Natural killer cell treated with Interleukin-12 subunit alpha and Interleukin-12 subunit beta and Interleukin-15 and Interleukin-18, amount 100 ng/mL, for 72 hours (primary cell): ENCODE measurements at places on chromosomes 4 and X.
A peak's percentile ranks its signal among the peaks of the same experiment; 100 is the strongest.

- DNase-seq = no peak
Measured at GRCh38 chrX:50629774-50630173, 159.1 kb upstream of the DGKK start.

GRCh38 chrX:85111347-85111746 lies 107.7 kb downstream of the APOOL start:
- DNase-seq = no peak

GRCh38 chr4:72531768-72532290 lies 37.2 kb downstream of the ADAMTS3 start:
- DNase-seq = no peak

GRCh38 chr4:108933046-108933445 lies 170.2 kb upstream of the ETNPPL start:
- DNase-seq = no peak

DNA sequence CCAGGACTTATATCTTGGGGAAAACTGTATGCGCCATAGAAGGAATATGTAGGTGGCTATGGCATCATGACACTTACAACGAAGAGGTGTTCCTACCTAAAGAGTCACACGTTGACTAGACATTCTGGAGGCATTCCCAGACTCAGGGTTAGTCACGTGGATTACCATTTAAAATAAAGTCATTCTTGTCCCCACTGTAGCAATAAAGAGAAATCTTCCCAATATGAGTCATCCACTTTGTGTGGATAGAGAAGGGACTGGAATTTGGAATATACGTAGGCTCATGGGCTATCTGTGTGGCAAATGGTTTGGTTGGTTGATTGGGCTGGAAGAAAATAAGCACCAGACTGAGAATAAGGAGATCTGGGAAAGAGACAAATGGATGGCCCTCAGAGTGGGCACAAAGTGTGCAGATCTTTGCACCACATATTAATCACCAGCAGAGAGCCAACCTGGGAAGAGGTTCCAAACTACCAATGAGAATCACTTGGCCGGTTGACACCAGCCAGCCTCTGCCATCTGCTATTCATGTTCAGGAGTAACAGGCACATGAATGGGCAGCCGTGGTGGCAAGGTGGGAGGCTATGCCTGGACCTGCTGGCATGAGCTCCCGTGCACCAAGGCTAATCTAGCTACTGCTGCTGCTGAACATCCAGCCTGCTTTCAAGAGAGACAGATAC lies 41.0 kb downstream of the MTNR1A start:
- no peak for DNase-seq

- no peak for DNase-seq
Measured at GRCh38 chr4:163758032-163758431, 263.5 kb downstream of the TMA16 start.

DNA sequence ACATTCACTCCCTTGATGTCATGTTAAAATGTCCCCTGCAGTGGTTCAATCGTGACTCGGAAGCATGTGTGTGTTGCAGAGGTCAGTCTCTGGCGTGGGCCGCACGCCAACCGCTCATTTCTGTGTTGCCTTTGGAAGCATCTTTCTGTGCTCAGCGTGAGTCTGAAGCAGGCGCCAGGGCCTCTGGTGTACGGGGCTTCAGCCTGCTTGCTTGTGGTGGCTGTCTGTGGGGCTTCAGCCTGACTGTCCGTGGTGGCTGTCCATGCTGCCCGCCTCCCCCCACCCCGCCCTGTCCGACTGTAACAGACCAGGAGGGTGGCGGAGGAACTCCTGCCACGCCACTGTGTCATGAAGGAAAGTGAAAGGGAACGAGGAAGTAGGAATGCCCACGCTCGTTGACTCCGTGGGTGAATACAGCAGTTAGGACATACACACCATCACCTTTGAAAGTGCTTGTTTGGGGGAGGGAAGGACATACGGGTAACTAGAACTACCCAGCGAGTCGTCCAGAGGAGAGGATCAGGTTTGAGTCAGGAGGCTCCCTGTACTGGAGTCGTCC lies 14.7 kb upstream of the CLCN4 start:
- no peak for DNase-seq

DNA sequence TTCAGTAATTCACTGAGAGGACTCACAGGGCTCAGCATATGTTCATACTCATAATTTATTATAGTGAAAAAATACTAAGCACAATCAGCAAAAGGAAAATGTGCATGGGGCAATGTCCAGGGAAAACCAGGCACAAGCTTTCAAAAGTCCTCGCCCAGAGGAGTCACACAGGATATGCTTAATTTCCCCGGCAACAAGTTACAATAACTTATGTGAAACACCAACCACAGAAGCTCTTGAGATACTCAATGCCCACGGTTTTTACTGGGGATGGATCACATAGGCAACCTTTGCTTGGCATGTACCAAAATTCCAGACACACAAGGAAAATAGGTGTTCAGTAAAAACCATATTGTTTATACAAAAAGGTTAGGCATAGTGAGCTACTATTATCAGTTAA lies 38.5 kb upstream of the STPG2 start:
- DNase-seq = no peak

GRCh38 chrX:72620550-72621145 lies 48.0 kb upstream of the HDAC8 start:
- DNase-seq = no peak

- no peak for DNase-seq
Measured at GRCh38 chrX:150155436-150156035, 207.6 kb upstream of the MAMLD1 start.

DNA sequence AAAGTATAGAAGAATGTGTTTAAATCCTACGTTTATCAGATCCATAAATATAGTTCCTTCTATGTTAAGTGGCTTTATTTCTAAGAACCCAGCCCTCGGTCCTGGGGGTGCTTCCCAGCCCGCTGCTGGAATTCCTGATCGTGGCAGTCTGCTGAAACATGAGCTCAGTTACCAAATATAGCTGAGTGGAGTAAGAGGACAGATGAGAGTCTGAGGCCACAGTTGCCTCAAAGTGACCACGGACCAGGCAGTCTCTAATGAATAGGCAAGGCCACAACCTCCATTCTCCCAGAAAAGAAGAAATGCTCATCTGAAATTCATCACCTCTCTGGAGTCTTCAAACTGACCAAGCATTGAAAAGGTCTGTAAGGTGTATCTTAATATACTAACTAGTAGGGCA lies at the start of gene PALLD:
Gene PALLD (plus strand): TSS at position 219 of the 400 bp plus-strand sequence.
- DNase-seq = no peak

DNA sequence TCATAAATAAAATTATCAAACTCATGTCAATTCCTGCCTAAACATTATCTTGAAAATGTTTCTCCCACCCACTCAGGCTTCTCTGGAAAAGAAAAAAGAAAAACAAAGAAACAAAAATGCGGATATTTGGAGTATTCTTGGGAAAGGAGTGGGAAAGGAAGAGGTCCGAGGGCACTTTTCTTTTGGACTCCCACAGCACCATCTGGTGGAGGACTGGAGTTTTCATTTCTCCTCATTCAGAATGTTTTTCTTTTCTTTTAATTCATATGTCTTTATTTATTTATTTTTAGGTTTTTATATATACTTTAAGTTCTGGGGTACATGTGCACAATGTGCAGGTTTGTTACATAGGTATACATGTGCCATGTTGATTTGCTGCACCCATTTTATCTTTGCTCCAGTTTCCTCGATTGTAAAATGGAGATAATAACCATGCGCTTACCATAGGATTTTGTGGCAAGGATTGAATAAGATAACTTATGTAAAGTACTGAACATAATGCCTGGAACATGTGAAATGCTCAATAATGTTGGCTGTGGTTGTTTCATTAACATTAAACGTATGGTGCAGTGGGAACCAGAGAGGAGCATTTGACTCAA lies 8.0 kb upstream of the KCNE5 start:
- no peak for DNase-seq

- DNase-seq = peak; percentile 68
Measured at GRCh38 chr4:15702941-15703403, at the start of gene BST1. BST1 (plus strand) TSS chr4:15703065; CDS start chr4:15703145, 80 bp downstream.

DNA sequence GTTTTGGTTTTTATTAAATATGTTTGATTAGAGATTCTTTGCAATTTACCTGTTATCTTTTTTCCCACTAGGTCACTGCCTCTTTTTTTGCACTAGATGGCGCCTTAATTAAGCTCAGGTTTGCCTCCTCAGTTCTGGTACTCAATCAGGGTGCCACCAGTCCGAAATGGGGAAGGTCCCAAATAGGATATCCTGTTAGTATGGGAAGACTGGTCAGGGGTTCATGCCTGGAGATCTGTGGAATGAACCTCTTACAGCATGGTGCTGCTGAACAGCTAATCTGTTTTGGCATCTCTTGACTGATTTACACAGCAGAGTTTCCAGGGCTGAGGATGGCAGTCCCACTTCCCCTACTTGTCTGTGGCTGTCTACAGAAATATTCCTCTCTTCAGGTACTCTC lies 24.2 kb upstream of the VSIG1 start:
- DNase-seq = no peak

DNA sequence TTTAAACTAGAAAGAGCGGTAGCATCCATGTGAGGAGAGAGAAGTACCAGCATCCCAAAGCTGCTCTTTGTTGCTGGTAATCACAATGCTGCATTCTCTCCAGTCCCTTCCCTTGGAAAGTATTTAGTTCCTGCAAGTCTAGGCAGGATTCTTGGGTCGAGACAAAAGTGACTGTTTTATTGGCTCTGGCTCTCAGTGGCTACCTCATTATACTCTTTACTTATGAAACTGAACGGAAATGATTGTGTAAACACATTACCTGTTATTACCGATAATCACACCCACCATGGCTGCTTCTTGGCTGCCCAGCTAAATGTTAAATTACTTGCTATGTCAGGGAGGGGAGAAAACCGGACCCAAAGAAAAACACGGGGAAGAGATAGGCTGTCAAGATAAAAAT lies 26.2 kb downstream of the ATXN3L start:
- DNase-seq = no peak

DNA sequence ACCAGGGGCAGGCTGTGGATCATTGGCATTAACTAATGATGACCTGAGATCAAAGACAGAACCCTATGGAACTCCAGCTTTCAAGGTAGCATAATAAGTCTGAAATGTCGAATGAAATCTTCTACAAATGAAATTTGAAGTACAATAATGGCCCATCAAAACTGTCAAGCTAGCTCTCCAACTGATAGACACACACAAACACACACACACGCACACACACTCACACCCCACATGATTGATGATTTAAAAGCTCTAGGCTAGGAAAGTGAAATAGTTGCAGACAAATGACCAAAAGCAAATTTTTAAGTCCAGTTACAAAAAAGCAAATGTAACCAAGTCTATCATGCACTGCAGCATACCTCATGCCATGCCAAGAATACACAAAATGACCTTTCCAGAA lies 655.7 kb downstream of the C4orf33 start:
- no peak for DNase-seq

GRCh38 chr4:165502916-165503907 lies 124.4 kb downstream of the CPE start:
- no peak for DNase-seq

DNA sequence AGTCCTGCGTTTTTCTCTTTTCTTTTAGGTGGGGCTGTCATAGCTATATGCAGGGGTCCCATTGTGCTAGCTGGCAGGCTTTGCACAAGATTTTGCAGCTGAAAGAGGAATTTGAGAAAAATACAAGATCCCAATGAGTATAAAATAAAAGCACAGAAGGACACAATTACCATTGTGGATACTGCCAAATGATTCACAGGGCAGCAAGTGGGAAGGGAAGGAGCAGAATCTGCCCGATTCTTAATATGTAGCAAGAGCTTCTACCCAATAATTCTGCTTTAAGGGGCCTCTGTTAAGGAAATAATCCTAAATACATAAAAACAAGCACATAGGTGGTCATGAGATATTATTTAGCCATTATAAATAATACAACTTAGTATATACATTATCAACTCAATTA lies 25.9 kb upstream of the ING2 start:
- no peak for DNase-seq

- no peak for DNase-seq
Measured at GRCh38 chrX:12898073-12898472, 8.3 kb upstream of the TLR8 start.

DNA sequence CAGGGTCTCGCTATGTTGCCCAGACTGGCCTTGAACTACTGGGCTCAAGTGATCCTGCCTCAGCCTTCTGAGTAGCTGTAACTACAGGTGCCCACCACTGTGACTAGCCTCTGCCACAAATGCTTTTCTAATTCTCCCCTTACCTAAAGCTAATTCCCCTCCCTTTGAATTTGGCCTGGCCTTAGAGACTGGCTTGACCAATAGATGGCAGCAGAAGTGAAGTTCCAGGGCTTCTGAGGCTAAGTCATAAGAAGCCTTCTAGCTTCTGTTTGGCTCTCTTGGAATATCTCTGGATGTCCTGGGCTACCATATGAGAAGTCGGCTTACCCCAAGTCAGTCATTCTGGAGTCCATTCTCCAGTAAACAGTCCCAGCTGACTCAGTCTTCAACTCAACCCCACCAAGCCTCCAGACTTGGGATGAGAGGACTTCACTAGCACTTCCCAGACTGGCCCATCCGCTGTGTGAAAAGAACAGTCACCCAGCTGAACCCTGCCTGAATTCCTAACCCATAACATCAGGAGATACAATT lies 61.0 kb downstream of the HPRT1 start:
- no peak for DNase-seq

DNA sequence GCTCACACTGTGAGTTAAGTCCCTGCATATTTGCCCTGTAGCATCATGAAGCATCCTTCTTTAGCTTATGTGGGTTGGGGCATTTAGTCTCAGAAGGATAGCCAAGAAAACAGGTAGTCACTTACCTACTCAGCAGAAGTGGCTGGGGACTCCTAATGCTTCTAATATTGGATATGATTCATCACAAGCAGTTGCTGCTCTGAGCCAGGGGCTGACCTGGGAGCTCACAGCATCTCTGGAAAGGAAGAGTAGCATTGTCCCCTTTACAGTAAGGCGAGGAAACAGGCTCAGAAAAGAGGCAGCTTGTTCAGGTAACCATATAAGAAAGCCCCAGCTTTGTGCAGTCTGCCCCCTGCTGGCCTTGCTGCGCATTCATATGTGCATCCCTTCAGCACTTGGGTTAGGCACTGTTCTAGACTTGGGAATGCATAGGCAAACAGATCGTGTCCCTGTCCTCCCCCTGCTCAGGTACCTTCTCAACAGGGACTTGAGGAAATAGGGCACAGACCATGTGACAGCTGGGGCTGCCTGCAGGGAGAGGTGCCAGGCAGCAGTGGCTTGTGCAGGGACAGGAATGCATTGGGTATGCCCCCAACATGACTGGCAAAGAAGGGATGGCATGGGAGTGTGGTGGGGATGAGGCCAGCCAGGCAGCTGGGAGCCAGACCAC lies 35.7 kb upstream of the TBC1D14 start:
- DNase-seq = peak; percentile 80

DNA sequence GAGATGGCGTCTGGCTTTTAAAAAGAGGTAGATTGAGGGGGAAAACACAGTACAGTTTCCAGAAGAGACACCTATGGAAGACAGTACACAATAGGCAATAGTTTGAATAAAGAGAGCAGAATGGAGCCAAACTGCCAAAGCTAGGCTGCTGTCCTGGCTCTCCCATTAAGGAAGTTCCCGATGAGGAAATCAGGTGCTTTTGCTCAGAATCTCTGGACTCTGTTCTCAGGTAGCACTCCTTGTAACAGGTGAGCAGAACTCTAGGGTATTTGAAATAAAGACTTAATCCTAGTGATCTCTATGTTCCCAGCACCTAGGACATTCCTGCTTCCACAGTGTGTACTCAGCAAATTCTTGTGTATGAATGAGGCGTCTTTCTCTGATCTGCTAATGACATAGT lies 1.6 kb downstream of the EGF start:
- no peak for DNase-seq

- no peak for DNase-seq
Measured at GRCh38 chr4:106017975-106018374, 122.7 kb downstream of the NPNT start.
